SJSA1 (cell line): ENCODE measurements at places on chromosomes 7 and 10. TPM values are rescaled to one million over a fixed set of nuclear protein-coding genes. Genes with fewer than 3 reads are reported as not detected.

The GHRHR gene
- not detected in 2 replicates for total RNA-seq

The EPDR1 gene
- total RNA-seq = 46.2 and 58.1 TPM in 2 replicates

The ANKRD16 gene
- total RNA-seq = 3.5 and 7.7 TPM in 2 replicates

The FXYD4 gene
- not detected in 2 replicates for total RNA-seq

The CALU gene
- total RNA-seq = 919 and 957 TPM in 2 replicates

The NME8 gene
- not detected in 2 replicates for total RNA-seq

The TMEM225B gene
- 0.41 and 1.1 TPM in 2 replicates for total RNA-seq
